Dermis microvascular lymphatic vessel endothelial cell (primary cell): ENCODE measurements at places on chromosomes 7 and 10. TPM values are rescaled to one million over a fixed set of nuclear protein-coding genes. Genes with fewer than 3 reads are reported as not detected.

DNA sequence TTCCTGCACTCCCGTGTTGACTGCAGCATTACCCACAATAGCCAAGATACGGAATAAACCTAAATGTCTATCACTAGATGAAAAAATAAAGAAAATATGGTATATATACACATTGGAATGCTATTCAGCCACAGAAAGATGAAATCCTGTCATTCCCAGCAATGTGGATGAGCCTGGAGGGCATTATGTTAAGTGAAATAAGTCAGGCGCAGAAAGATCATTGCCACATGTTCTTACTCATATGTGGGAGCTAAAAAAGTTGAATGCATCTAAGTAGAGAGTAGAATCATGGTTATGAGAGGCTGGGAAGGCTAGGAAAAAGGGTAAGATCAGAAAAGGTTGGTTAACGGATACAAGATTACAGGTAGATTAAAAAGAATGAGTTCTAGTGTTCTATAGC lies 219.1 kb upstream of the MKI67 start:
- no peak for DNase-seq

DNA sequence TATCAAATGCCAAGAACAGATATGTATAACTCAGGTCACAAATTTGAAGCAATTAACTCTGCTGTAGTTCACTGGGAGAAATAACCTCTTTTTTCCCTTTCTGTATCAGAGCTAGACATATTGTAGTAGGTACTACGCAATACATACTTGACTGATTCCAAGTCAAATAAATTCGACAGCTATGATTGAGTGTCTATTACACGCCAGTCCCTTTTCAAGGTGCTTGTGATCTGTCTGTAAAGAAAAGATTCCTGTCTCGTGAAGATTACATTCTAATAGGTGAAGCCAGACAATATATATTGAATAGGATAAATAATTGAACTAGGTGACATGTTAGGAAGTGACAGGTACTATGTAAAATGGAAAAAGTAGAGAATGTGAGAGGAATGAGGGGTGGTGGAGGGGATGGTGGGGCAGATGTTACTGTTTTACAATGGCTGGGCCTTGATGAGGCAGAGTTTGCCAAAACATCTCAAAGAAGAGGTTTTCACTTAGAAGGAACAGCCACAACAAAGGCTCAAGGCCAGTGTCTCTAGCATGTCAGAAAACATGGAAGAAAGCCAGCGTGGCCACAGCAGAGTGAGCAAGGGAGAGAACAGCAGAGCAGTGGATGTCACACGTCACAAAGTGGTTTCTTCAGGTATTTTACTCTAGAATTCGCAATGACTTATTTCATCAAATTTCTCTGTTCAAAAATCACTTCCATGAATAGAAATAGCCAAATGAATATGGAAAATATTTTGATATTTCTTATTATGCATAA lies 282.6 kb upstream of the CACNA2D1 start:
- no peak for DNase-seq

PDZD7 gene
- total RNA-seq = 0.25 and 0.51 TPM in 2 replicates

GRCh38 chr10:94496010-94496409 lies 49.6 kb upstream of the HELLS start:
- no peak for DNase-seq

LAMB4 gene
- 0.13 TPM in 2 replicates for total RNA-seq

GRCh38 chr10:28967031-28967430 lies 289.7 kb downstream of the BAMBI start:
- no peak for DNase-seq

- DNase-seq = no peak
Observed at GRCh38 chr10:71666639-71667386, 52.8 kb downstream of the C10orf105 start.

DNA sequence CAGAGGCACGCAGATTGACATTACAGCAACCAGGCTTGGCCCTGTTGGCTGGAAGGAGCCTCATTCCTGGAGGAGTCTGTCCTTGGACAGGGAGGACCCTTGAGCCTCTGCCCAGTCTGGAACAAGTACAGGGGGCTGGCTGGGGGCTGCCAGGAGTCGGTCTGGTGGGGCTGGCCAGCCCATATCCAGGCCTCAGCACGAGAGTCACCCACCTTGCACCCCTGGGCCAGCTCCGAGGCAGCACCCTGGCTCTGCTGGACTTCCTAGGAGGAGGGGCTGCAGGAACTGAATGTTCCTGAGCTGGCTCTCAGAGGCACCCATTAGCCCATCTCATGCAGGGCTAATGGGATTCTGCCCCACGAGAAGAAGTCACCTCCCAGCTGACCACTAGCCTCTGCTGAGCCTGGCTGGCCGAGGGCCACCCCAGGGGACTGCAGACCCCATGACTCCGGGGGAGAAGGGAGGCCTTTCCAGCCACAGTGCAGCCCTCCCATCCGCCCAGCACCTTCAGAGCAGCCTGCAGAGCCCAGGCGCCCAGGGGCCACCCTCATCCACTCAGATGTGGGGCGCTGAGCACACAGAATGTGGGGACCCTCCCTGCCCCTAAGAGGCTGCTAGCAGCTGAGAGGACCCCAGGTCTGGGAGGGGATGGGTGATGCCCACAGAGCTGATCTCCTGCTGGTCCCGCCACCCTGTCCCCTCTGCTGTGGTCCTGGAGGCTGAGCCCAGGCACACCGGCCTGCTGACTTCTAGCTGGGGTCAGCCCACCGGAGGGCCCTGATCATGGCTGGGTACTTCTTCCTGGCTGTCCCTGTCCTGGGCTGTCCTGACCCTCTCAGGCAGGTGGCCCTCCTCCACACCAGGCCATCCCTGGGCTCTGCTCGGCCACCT lies 14.8 kb upstream of the INPP5A start:
- no peak for DNase-seq

- no peak for DNase-seq
Observed at GRCh38 chr7:14834456-14834855, 68.1 kb downstream of the DGKB start.

GRCh38 chr7:64905133-64905532 lies 2.1 kb downstream of the ZNF273 start:
- no peak for DNase-seq

GRCh38 chr10:79930751-79931150 lies 18.2 kb downstream of the SFTPD start:
- no peak for DNase-seq

DNA sequence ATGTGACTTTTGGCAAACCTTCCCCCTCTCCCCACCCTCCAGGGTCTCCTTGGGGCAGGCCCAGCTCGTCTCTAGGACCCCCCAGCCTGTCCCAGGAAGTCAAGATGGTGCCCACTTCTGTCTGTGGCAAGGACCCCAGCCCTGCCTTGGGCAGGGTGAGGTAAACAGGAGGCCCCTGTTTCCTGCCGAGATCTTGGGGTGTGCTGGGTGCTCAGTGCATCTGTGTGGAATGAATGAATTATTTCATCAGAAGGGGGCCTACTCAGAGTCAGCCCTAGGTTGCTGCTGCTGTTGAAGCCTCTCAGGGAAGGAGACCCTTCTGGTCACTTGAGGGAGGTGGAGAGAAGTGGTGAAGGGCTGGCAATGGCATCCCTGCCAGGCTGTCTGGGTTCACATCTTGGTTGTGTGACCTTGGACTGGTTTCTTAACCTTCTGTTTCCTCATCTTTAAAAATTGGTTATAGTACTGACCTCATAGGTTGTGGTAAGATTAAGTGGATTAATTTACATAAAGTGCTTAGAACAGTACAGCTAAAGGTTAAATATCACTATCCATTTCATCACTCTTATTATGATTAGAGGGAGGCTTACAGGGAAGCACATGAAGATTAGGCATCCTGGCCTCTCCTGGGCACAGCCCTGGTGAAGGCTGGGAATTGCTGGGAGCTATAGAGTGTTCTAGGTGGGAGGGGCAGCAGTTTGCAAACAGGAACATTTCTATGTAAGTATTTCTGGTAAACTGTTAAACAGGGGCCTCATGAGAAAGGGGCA lies 67.7 kb downstream of the ZMIZ1 start:
- no peak for DNase-seq

GRCh38 chr10:86259901-86260562 lies 106.6 kb downstream of the GRID1 start:
- no peak for DNase-seq

ZC3HAV1L gene
- total RNA-seq = 14.2 and 21.4 TPM in 2 replicates

DNA sequence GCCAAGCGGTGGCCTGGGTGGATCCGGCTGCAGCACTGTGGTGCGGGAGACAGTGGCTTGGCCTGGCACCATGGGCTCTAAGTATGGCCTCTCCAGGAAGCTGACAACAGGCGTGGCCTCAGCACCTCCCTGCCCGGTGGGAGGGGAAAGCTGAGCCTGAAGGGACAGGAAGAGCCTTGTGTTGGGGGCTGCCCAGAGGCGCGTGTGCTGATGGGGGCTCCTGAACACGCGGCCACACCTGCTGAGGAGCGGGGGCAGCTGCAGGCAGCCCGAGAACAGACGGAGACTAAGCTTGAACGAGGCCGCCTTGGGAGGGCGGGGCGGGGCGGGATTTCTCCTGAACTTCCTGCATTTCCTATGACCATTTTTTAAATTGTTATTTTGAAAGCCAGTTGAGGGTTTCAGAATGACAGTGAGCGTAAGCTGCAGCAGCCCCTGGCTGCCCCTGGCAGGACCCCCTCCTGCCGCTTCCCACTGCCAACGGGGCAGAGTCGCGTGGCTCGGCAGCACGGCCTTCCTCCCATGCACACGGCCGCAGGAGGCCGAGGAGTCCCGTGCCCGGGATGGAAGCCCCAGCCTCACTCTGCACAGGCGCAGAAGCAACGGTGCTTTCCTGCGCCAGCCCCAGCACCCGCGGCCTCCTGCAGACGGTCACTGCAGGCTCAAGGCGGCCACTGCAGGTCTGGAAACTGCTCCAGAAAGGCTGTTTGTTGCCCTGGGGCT lies 43.2 kb downstream of the DPYSL4 start:
- DNase-seq = no peak

DNA sequence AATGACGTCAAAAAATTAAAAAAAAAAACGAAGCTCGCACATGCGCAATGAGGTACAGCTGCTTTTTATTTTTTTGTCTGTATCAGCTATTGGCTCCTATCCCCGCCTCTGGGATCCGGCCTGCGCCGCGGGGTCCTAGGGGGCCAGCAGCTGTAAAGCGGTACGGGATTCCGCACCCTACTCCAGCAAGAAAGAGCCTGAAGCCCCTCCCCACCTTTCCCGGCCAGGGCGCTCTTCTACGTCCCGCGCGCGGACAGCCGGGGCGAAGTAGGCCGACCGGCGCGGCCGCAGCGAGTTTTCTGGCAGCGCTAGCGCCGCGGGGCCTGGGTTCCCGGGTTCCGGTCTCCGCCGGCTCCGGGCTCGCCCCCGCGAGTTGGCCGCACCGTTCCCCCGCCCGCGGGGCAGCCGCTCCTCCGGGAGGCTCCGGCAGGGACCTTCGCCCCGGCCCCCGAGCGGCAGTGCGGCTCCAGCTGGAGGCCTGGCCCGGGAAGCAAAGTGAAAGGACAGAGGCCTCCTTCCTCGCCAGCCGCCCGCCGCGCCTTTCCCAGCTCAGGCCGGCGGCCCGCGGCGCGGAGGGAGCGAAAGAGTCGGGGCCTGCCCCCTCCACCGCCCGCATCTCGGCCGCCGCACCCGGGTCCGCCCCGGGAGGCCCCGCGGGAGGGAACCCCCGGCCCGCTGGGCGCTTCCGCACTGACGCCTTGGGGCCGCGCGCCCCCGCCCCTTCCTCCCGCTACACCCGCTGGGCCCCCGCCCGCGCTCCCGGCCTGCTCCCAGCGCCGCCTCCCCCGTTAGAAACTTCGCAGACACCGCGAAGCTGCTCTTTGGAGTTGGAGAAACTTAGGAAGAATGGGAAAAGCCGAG lies 4.7 kb upstream of the SPAG6 start:
- peak; percentile 67 for DNase-seq

ATXN7L1 gene
- 3.5 and 4.0 TPM in 2 replicates for total RNA-seq

- DNase-seq = no peak
Observed at GRCh38 chr7:6268023-6268900, 4.2 kb downstream of the CYTH3 start.

- DNase-seq = peak; percentile 32
Observed at GRCh38 chr7:142669074-142669654, 80.1 kb upstream of the PRSS1 start.

GRCh38 chr10:20986049-20986448 lies 88.9 kb upstream of the NEBL start:
- peak; percentile 51 for DNase-seq

GRCh38 chr7:90797596-90797995 lies 201.5 kb downstream of the CDK14 start:
- no peak for DNase-seq

GRCh38 chr10:124076148-124076733 lies 17.2 kb downstream of the CHST15 start:
- DNase-seq = peak; percentile 56

DNA sequence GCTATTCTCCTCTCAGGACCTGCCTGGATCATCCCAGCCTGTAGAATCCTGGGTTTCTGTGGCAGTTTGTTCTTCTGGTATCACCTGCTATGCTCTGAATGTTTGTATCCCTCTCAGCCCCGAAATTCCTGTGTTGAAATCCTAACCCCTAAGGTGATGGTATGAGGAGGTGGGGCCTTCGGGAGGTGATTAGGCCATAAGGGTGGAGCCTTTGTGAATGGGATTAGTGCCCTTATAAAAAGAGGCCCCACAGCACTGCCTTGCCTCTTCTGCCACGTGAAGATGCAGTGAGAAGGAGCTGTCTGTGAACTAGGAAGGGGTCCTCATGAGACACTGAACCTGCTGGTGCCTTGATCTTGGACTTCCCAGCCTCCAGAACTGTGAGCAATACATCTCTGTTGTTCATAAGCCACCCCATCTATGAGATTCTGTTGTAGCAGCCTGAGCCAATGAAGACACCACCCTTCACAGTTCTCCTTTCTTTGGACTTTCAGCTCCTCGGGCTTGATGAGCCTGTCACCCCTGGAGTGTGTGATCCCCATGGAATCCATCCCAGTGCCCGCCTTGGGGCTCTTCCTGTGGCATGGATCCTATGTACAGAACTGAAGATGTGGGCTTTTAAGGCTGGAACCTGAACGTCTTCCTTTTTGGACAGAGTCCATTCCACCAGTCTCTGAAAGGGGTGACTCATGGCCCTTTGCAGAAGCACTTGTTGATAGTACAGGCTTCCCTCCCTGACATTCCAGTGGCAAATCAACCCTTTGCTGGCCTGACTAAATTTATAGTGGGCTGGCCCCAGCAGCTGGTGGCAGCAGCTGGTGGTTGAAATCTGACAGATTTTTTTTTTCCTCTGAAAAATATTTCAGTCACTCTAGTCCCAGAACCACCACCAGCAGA lies 138.0 kb downstream of the TACC2 start:
- DNase-seq = peak; percentile 93

DNA sequence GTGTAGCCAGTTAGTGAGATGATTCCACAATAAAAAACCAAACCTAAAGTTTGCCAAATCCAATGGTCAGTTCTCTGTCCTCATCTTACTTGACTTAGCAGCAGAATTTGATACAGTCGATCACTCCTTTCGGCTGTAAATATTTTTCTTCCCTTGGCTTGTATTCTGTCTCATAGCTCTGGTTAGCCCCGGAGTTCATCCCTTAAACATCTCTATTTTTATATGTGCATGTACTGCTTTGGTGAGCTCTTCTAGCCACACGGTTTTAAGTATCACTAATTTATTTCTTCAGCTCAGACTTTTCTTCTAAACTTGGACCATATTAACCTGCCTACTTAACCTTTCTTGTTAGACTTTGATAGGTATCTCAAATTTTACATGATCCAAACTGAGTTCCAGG lies 17.8 kb upstream of the ASB15 start:
- DNase-seq = no peak

DNA sequence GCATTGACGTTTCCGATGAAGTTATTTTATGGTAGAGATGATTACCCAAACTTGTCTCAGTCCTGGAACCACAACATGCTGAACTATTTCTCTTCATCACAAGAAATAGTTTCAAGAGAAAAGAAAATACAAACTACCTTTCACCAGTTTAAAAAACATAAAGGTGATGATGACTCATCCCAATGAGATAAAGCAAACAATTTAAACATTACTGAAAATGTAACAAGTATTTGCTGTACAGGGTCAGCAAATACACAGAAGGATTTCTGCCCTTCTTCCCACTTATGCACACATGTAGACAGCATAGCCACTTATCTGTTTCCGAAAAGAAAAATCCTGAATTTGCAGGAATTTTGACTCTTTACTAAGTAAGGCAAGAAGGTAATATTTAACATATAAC lies 50.8 kb downstream of the RHOBTB1 start:
- DNase-seq = no peak
